ENCODE measurements at places on chromosomes 4 and X.

DNA sequence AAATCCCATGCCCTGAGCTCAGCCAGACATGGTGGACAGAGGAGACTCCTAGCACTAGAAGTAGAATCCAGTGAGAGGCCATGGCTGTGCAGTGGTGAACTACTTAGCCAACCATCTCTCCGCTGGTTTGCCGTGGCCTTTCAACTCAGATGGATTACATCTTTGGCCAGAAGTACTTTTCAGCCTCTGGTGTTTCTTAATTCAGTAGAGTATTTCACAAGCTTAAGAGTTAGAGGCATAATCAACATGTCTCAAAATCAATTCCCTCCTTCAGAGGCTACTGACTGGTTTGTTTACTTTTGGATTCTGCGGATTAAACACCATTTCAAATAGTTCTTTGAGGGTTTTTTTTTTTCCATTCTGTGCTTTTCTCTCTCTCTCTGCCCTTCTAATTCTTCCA lies 91.1 kb upstream of the PGRMC2 start:
- DNase-seq = no peak

DNA sequence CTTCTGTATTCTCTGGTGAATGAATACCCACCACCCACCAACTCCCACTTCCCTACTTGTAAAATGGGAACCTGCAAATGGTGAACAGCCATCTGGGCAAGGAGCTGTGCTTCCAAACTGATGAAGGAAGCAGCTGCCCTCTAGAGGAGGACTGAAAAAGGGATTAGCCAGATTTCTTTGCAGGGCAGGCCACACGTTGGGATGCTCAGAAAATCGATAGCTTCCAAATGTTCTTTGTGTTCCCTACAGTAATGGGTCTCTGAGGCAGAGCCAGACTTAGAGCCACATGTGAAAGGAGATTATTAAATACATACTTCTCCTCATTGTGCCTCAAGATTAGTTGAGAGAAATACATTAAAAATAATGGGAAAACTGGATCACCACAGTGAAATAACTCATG lies 39.3 kb upstream of the LPAR4 start:
- DNase-seq = no peak

GRCh38 chrX:44003975-44004374 lies 30.8 kb upstream of the NDP start:
- DNase-seq = no peak

DNA sequence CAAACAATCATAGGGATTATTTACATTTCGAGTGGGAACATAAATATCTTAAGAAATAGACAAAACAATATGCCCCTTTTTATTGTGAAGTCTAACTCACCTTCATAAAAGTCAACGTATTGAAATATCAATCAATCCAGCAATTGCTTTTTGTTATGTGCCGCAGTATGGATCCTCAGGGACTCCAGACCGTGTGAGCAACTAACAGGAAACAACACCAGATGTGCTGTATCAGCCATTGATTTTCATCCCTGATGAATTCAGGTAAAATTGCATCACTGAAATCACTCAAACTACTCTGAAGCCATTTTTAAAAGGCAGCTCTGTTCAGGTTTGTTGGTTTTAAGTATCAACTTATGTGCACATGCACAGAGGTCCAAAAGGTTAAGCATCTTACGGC lies 197.3 kb upstream of the FAT1 start:
- DNase-seq = no peak

GRCh38 chr4:127327491-127327890 lies 305.3 kb upstream of the INTU start:
- no peak for DNase-seq

- no peak for DNase-seq
Observed at GRCh38 chrX:125203737-125204578, 115.7 kb upstream of the TEX13C start.

- no peak for DNase-seq
Observed at GRCh38 chr4:121061861-121062260, 10.5 kb downstream of the NDNF start.

DNA sequence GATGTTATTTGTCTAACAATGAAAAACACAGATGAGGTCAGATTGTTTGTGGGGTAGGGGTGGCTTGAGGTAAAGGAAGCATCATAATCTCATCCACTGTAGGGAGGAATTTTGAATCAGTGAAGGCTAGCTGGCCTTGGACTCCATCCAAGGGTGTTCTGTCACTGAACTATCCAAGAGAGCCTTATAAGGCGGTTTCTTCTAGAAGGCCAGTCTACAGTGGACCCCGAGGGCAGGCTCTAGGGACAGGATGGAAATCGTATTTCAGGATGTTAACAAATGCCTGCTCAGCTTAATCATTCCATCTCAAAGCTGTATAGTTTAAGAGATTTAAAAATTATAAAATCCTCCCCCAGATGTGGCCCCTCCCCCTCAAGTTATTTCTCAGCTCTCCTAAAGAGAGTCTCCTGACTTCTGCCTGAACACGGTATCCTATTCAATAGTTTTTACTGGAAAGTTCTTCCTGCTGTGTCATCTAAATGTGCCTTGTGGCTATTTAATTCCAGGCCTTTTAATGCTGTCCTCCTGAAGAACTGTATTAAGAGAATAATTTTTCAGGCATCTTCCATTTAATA lies 8.0 kb downstream of the IGFBP7 start:
- no peak for DNase-seq

DNA sequence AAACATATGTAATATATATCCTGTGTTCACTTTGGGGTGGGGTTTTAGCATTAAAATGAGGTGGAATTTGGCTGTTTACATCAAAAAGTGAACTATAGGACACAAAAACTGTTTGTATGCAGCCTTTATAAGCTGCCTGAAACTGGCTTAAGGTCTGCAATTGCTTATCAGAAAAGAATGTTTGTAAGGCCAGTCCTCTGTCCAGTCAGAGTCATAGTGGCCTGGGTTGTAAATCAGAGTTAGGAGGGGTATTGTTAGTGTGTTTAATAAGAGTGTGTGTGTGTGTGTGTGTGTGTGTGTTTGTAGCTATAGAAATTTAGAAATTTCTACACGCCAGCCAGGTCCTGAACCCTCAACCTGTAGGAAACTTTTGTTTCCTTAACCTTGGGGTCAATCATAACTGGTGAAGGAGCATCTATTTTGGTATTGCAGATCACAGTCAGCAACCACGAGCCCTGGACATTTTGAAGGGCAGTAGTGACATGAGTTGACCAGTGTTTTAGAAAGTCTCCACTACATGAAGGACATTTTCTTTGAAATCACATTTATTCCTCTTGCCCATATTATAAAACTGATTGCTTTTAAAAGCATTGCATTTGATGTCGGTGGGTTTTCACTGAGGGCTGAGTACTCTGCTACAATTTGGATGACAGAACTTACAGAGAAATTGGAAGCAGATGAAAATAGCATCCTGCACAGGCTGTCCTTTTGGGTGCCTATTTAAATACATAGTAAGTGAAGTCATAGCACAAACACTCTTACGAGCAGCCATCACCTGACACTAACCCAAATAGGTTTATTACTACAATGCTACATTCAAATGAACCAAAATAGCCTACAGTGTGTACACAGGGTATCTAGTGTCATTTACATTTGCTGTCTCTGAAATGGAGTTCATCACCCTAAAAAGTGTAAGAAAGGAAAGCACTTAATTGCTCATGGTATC lies 11.2 kb upstream of the TMEM154 start:
- DNase-seq = no peak

DNA sequence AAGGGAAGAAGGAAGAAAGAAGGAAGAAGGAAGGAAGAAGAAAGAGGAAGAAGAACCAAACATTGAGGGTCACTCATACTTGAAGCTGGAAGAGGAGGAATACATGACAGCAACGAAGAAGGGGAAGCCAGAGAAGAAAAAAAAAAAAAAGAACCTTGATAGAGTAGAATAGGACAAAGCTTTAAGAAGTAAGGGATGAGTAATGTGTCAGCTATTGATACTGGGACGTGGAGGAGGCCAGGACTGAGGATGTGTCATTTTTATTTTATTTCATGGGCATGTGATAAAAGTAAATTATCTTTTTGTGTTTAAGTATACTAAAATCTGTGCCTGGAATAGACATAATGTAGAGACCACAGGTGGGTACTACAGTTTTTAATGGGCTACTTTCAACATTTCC lies 6.4 kb downstream of the EDA2R start:
- DNase-seq = no peak

DNA sequence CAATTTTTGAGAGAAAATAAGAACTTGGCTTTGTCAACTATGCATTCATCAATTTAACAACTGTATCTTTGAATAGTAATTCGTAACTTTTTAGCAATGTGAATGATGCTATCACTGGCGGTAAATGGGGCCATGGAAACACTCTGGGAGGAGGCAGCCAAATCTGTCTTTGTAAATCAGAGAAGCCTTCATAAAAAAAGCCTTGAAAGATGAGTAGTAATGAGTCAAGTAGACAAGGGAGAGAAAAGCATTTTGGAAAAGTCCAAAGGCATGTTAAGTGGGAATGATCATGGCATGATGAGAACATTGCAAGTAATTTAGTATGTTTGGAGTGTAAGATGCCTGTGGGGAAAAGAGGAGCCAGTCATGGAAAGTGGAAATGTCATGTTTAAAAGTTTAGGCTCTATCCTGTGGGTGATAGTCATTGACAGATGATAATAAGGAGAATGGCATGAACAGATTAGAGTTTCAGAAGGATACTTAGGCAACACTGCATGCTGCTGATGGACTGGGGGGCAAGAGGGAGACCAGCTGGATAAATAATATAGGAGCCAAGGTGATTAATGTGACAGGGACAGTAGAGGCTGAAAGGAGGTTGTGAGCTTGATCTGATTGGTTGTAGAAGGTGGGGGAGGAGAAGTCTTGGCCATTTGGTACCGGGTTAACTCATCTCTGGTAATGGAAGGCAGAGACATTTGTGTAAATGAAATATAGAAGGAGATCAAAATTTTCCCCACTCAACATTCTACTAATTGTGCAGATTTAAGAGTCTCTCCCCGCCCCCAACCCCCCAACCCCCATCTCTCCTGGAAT lies 16.3 kb downstream of the SPRY1 start:
- no peak for DNase-seq

DNA sequence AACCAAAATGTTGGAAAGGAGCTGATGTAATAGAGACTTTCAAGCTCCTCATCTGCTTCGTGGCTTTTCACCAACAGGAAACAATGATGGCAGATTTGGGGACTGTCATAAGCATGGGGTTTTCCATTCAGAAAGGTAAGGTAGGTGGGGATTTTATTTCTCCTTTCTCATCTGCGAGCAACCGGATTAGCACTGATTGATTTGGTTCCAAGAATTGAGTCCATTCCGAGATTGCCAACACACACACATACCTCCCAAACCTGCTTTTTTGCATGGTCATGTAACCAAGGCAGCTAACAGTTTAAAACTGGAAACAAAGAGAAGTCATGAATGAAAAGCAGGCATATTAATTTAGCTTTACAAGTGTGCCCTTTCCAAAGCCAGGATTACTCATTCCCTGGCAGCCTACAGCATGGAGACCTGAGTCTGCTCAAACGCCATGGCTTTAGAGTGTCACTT lies 63.0 kb upstream of the LNX1 start:
- no peak for DNase-seq

- no peak for DNase-seq
Observed at GRCh38 chrX:100649550-100650356, 5.8 kb downstream of the SRPX2 start.

- no peak for DNase-seq
Observed at GRCh38 chr4:184421533-184422155, 52.7 kb downstream of the IRF2 start.

DNA sequence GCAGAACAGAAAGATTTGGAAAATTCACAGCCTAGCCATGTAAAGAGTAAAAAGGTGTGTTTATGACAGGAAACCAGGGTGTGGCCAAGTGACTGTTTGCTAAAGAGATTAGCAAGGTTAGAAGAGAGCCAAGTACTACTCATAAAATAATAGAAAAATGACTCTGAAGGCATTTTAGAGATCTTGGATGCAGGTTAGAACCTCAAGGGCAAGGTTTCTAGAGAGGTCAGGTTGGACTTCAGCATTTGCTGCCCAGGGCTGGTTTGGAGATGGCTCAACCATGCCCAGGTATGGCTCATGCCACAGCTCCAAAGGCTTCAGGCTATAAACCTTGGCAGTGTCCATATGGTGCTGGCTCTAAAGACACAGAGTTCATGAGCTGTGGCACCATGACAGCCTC lies 40.6 kb upstream of the ADGRA3 start:
- DNase-seq = no peak

DNA sequence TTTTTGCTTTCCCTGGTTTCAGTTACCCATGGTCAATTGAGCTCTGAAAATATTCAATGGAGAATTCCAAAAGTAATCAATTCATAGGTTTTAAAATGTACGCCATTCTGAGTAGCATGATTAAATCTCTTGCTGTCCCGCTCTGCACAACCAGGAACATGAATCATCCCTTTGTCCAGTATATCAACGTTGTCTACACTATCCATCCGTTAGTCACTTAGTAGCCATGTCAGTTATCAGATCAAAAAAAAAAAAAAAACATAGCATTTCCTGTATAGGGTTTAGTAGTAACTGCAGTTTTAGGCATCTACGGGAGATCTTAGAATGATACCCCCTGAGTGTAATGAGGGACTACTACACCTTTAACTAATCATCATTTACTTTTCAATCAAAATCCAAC lies 15.1 kb downstream of the LAMP2 start:
- DNase-seq = no peak

GRCh38 chrX:40207626-40208025 lies 109.9 kb upstream of the BCOR start:
- peak; percentile 21 for DNase-seq

GRCh38 chrX:57771689-57772088 lies 91.6 kb upstream of the NLRP2B start:
- DNase-seq = no peak

DNA sequence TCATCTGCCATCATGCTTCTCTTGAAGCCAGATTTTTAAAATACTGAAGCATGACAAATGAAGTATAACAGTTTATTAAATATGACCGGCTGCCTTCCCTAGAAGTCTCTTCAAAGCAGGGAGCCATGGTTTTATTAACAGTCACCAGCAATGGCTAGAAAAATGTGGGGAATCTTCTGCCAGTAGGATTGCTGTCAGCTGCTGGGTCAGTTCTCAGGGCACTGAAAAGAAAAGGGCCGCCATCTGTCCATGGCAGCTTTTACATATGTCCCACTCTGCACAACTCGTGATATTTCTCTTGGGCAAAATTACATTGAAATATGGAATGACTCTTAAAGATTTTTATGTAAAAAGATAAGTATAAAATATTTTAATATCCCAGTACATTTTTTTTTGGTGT lies 2.8 kb downstream of the CCNG2 start:
- no peak for DNase-seq

DNA sequence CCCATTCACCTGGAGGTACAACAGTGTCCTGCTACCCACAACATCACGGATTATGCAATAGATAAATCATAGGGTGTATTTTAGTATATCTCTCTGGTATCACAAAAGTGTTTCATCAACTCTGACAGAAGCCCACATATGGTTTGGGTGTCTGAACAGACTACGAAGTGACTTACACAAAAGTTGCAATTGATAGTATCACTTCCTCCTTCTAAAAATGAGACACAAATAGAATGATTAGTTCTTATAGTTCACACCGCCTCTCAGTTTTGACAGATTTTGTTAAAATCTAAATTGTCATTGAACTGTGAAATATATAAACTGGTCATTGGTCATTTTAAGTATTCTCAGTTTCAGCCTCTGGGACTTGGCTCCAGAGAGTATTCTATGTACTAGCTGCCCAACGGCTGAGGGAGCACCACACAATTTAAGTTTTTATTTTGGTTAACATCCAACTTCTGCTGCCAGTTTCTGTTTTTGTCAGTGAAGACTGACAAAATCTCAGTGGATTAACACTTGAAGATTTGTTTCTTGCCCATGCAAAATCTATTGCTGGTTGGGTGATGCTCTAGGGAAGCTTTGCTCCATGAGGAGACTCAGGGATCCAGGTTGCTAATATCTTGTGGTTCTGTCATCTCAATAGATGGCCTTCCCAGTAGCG lies 113.8 kb upstream of the PUDP start:
- no peak for DNase-seq

- peak; percentile 39 for DNase-seq
Observed at GRCh38 chr4:81913427-81913879, 441.7 kb upstream of the RASGEF1B start.
